ENCODE measurements at places on chromosomes 4 and X.

DNA sequence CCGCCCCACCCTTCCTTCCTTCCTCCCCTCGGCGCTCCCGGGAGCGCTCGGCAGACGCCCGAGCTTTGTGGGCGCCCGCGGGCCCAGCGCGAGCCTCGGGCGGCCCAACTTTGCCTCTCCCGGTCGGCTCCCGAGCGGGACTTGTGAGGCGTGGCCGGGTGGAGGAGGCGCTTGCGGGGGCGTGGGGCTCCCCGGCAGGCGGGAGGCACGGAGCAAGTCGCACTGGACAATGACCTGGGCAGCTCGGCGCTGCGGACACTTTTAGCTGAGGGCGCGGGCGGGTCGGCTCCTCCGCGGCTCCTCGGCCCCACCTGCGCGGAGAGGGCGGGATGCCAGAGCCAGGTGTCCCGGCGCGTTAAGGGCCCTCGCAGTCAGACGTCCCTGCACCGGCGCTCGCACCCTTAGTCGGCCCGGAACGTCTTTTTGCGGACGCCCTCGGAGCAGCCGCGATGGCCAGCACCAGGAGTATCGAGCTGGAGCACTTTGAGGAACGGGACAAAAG is 385 bp downstream of the DCLK2 start:
- peak; percentile 35 for DNase-seq

GRCh38 chr4:141548791-141549190 is 87.6 kb upstream of the IL15 start:
- DNase-seq, result no peak

- no peak for DNase-seq
Measured at GRCh38 chrX:45714866-45715265, 514.2 kb upstream of the DIPK2B start.

GRCh38 chr4:146763560-146763959 is 124.9 kb downstream of the POU4F2 start:
- DNase-seq, result no peak

GRCh38 chrX:16589211-16589610 is 60.7 kb upstream of the S100G start:
- DNase-seq, result no peak

DNA sequence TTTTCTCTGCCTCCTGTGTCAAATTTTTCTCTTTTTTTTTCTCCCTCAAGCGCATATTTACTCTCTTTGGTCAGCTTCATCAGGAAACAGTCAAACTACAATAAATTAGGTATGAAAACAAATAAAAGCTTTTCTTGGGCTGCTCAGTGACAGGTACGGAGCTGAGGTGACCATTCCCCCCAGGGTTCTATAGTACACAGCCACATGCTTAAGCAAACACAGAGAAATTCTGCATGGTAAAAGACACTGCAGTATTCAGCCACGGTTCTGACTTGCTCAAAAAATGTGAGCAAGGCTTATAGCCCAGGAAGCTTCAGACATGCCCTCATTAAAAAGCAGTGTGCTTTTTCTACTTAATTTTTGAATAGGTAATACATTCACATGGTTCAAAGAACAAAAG is 138.5 kb downstream of the GRIA3 start:
- DNase-seq, result no peak

GRCh38 chrX:134880866-134881265 is 109.9 kb upstream of the SMIM10 start:
- no peak for DNase-seq

GRCh38 chrX:37989304-37989703 is 17.0 kb upstream of the SYTL5 start:
- DNase-seq, result no peak

DNA sequence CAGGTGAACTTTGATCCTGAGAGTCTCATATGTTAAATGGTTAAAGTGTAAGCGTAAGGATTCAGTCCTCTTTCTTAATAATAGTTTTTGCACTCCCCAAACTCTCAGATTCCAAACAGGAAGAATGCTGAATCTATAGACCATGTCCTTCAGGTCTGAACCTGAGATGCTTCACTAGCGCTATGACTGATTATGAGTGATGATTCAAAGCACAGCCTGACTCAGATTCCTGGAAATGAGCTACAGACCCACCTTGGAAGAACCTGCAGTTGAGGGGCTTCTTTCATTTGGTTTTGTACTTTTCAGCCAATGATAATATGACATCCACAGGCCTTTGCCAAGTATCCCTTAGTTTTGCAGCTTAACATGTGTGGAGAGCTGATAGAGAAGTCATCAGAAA is 1.4 kb downstream of the EDNRA start:
- DNase-seq, result no peak

DNA sequence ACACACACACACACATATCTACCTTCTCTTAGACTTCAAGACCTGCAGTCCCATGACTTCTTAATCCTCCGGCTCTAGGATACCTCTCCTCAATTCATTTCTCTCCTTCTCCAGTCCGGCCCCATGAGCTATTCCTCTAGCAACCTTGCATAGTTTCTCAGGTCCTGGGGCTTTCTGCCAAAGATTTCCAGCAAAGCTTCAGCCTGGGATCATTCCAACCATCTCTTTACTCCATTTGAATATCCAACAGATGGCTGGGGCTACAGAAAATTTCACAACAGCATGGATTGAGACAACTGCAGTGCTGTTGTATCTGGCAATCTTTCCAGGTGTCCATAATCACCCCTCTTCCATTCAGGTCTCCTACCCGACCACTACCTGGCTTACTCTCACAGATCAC is 184.1 kb downstream of the DCHS2 start:
- DNase-seq, result no peak

DNA sequence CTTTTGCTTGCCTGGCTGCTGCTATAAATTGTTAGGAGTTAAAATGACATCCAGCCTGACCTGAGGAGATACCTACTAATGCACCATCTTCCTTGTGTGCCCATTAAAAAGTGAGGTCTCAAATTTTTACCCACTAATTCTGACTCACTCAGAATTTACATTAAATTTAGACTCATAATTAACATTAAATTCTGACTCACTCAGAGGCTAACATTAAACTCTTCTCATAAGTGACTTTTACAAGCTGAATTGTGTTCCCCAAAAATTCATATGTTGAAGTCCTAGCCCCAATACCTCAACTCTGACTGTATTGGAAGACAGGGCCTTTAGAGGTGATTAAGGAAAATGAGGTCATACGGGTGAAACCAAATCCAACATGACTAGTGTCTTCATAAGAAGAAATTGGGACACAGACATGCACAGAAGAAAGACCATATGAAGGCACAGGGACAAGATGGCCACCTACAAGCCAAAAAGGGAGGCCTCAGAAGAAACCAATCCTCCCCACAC is 11.8 kb downstream of the CASP6 start:
- no peak for DNase-seq

GRCh38 chr4:182083671-182084410 is 159.4 kb upstream of the TENM3 start:
- no peak for DNase-seq

GRCh38 chr4:75735525-75735924 is 11.1 kb downstream of the USO1 start:
- DNase-seq, result no peak

- peak; percentile 2 for DNase-seq
Measured at GRCh38 chr4:86685401-86685800, 91.3 kb downstream of the PTPN13 start.

GRCh38 chrX:32141841-32142240 is 1069.5 kb downstream of the DMD start:
- DNase-seq, result no peak

- no peak for DNase-seq
Measured at GRCh38 chr4:186569533-186570192, 14.3 kb upstream of the MTNR1A start.

GRCh38 chrX:30688641-30689040 is 35.4 kb downstream of the GK start:
- DNase-seq, result no peak

DNA sequence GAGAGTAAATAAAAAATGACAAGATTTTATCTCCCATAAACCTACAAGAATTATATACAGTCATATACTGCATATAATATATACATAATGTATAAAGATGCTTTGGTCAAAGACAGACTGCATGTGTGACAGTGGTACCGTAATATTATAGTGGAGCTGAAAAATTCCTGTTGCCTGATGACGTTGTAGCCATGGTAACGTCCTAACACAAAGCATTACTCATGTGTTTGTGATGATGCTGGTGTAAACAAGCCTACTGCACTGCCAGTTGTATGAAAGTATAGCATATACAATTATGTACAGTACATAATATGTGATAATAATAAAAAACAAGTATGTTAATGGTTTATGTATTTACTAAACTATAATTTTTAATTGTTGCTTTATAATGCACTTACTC is 245.2 kb upstream of the CENPE start:
- no peak for DNase-seq

DNA sequence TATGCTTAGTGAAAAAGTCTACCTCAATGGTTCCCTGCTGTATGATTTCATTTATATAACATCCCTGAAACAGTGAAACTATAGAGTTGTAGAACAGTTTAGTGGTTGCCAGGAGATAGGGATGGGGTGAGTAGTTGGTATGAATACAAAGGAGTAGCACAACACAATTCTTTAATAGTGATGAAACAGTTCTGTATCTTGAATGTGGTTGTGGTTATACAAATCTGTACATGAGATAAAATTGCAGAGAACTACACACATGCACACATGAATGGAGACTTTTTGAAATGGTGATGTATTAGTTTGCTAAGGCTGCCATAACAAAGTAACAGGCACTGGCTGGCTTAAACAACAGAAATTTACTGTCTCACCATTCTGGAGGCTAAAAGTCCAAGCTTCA is 677.1 kb downstream of the ADGRL3 start:
- DNase-seq, result no peak

DNA sequence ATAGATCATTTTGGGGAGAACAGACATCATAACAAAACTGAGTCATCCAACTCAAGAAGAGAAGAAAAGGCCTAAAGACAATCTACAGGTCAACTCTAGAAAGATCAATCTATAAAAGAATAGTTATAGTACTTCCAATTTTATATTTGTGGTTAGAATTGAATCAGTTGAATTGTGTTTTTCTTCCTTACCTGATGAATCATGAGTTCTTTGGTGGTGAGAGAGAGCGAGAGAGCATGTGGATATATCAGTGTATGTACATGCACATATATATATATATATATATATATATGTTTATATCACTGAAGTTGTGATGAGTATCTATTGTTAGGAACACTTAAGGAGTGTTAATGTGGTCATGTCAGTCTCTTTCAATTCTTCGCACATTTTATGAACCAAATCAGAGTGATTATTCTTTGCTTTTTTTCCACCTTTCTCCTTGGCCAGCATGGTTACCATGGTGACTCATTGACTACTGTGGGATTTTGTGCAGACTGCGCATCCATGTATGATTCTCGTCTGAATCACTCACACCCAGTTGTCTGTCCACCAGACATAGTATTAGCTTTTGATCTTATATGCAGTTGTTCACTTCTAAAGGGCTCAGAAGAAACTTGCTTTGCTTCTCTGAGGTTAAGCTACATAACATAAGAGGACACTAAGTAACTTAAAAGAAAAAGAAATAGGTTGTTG is 90.4 kb upstream of the RAB40AL start:
- no peak for DNase-seq

GRCh38 chrX:151153667-151154066 is 22.7 kb upstream of the GPR50 start:
- DNase-seq, result no peak

- no peak for DNase-seq
Measured at GRCh38 chr4:90546114-90546513, 418.9 kb downstream of the CCSER1 start.

- no peak for DNase-seq
Measured at GRCh38 chrX:74911494-74911893, 13.8 kb downstream of the NEXMIF start.

- DNase-seq, result no peak
Measured at GRCh38 chr4:16598597-16599206, 299.7 kb downstream of the LDB2 start.

GRCh38 chrX:13721819-13722519 is 12.5 kb downstream of the TRAPPC2 start:
- DNase-seq, result peak; percentile 3

DNA sequence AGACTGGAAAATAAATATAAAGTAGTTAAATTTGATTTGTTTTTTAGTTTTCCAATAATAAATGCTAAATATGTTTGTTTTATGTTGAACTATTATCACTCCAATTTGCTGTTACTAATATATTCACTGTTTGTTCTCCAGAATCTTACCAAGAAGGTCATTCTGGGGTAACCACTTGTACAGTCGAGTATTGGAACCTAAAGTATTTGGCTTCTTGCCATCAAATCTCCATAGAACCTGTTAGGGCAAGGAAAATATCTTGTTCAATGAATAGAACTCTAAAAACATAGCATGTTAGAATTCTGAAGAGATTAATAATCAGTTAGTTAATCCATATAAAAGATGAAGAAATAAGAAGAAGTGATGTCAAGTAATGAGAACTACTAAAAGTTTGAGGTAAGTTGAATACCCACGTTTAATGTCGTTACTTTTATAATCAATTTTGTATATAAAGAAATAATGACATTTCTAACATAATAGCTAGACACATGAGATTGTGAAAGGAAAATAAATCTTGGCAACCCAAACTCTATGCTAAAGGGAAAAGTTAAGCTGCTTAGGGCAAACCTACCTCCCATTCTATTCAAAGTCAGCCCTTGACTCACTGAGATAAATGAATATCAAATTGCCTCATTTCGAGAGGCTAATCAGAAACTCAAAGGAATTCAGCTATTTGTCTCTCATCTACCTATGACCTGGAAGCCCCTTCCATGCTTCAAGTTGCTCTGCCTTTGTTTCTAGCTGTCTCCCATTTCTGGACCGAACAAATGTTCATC is 15.3 kb downstream of the UGT2B15 start:
- DNase-seq, result no peak

- no peak for DNase-seq
Measured at GRCh38 chr4:90582087-90582486, 454.9 kb downstream of the CCSER1 start.

GRCh38 chrX:18549643-18550042 is 122.3 kb downstream of the RS1 start:
- DNase-seq, result no peak

- DNase-seq, result peak; percentile 72
Measured at GRCh38 chr4:24912252-24913118, at the start of gene CCDC149. Gene CCDC149, minus strand, starts transcription at chr4:24913042. Its CDS starts 178 bp downstream, at chr4:24912864.
